ENCODE measurements at places on chromosomes 7 and 10. TPM values are rescaled to one million over a fixed set of nuclear protein-coding genes. Genes with fewer than 3 reads are reported as not detected.

The STEAP4 gene
- polyA plus RNA-seq: not detected

The OR2A12 gene
- not detected for polyA plus RNA-seq

The NT5C2 gene
- polyA plus RNA-seq: 48.7 TPM

The EBLN1 gene
- polyA plus RNA-seq: not detected

The SPDYE6 gene
- 0.25 TPM for polyA plus RNA-seq

The IFIT2 gene
- 4.4 TPM for polyA plus RNA-seq

The PANK1 gene
- polyA plus RNA-seq: 0.24 TPM

The NANOS1 gene
- polyA plus RNA-seq: not detected

The GNGT1 gene
- polyA plus RNA-seq: not detected

The UNCX gene
- polyA plus RNA-seq: not detected

The TMEM213 gene
- polyA plus RNA-seq: not detected

The MINDY4 gene
- 0.41 TPM for polyA plus RNA-seq

The HOGA1 gene
- not detected for polyA plus RNA-seq

The GARIN1A gene
- not detected for polyA plus RNA-seq

The GHRHR gene
- not detected for polyA plus RNA-seq

The TNS3 gene
- polyA plus RNA-seq: not detected

The ABCC2 gene
- 1.0 TPM for polyA plus RNA-seq

The PLPP4 gene
- polyA plus RNA-seq: not detected

The LUC7L2 gene
- 59.6 TPM for polyA plus RNA-seq

The MMP21 gene
- polyA plus RNA-seq: not detected

The ZNF736 gene
- 1.8 TPM for polyA plus RNA-seq

The MRPS33 gene
- 103 TPM for polyA plus RNA-seq

The TRIM74 gene
- polyA plus RNA-seq: not detected

The OR9A4 gene
- polyA plus RNA-seq: not detected

The ANXA11 gene
- 212 TPM for polyA plus RNA-seq

The TAS2R41 gene
- not detected for polyA plus RNA-seq

The ARHGEF35 gene
- polyA plus RNA-seq: 1.7 TPM

The SEMA3E gene
- polyA plus RNA-seq: not detected

The CREB5 gene
- not detected for polyA plus RNA-seq
